Calu3 (cell line): ENCODE measurements at places on chromosomes 11 and 22. TPM values are rescaled to one million over a fixed set of nuclear protein-coding genes. Genes with fewer than 3 reads are reported as not detected.
A peak's percentile ranks its signal among the peaks of the same experiment; 100 is the strongest.

DNA sequence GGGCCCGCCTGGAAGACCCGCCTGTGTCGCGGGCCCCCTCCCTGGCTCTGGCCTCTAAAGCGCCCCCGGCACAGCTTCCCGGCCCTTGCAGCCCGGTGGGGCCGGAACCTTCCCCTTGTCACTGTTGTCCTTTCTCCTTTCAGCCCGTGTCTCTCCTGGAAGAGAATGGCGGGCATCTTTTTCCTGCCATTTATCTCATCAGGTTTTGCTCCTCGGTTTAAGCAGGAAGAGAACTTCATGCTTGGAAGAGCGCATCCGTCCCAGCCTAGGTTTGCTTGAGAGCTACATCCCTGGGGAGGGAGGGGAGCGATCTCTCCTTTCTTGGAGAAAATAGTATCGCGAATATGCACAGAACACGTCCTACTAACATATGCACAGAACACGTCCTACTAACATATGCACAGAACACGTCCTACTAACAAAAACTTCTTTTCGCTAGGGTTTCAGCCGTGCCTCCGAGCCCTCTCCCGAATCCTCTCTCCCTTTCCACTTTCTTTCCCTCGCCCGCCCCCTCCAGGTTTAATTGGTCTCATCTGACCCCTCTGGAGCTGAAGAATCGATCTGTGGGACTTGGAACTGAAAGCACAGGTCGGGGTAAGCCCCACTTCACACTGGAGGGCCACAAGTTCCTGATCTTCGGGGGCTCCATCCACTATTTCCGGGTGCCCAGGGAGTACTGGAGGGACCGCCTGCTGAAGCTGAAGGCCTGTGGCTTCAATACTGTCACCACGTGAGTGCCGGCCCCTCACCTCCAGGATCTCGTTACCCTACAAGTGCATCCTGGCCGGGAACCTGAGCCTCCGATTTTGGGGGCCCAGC lies 1.2 kb downstream of the GLB1L3 start:
- peaks cover 88% of the 10 kb centered on the region for H3K27me3 ChIP-seq
- no peaks in the 10 kb centered on the region for H3K36me3 ChIP-seq
- DNase-seq = no peak
- H3K4me1 ChIP-seq = no peaks in the 10 kb centered on the region
- no peak overlapping the region for H3K27ac ChIP-seq
- no peak overlapping the region for H3K4me3 ChIP-seq

DNA sequence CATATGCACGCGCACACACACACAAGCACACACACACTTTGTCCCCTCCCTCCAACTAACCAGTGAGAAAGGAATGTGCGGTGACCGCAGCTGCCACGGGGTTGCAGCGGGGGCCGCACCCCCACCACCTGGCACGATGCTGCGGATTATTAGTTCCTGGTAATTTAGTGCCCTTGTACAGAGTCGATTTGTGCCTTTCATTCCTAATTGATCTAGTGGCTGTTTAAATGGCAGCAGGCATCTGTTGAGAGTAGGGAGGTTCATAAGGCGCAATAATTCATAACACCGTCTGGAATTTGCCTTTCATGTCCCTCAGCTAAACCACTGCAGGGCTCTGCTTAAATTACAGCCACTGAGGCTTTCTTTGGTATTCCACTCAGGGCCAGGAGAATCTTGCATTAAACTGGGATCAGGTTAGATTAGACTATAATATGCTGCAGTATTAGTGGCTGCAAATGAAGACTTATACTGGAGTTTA lies 113.7 kb downstream of the FEZ1 start:
- no peak overlapping the region for H3K4me3 ChIP-seq
- peak; percentile 9 for DNase-seq
- no peaks in the 10 kb centered on the region for H3K4me1 ChIP-seq
- no peak overlapping the region for H3K27ac ChIP-seq

- no peak overlapping the region for H3K27ac ChIP-seq
- DNase-seq = peak; percentile 1
- no peaks in the 10 kb centered on the region for H3K36me3 ChIP-seq
Observed at GRCh38 chr11:93116641-93117441, 81.0 kb downstream of the SLC36A4 start.

DNA sequence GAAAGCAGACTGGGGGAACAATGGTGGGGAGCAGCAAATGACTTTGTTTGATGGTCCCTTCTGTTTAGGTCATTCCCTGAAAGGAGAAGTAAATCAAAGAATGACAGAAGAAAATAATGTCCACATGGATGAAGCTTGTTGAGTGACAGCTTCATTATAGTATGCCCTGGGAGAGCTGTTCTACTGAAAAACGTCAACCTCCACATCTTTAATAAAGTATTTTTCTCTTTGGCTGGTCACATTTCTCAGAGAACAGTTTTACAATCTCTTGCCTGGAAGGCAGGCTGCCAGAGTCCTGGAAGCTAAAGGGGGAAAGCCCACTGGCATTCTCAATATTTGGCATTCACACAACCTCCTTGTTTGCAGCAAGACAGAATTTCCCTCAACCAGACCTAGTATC lies 287.9 kb downstream of the SWAP70 start:
- H3K36me3 ChIP-seq = no peaks in the 10 kb centered on the region
- H3K4me1 ChIP-seq = no peaks in the 10 kb centered on the region
- H3K27ac ChIP-seq = no peak overlapping the region
- no peak for DNase-seq
- no peaks in the 10 kb centered on the region for H3K27me3 ChIP-seq

GP1BB gene
- not detected in 2 replicates for total RNA-seq

BATF2 gene
- 4.5 and 11.3 TPM in 2 replicates for total RNA-seq

ZNF280A gene
- not detected in 2 replicates for total RNA-seq
